ENCODE measurements at places on chromosomes 7 and 10.
A peak's percentile ranks its signal among the peaks of the same experiment; 100 is the strongest.

- no peak for DNase-seq
Observed at GRCh38 chr10:30788307-30788706, 158.8 kb upstream of the LYZL2 start.

DNA sequence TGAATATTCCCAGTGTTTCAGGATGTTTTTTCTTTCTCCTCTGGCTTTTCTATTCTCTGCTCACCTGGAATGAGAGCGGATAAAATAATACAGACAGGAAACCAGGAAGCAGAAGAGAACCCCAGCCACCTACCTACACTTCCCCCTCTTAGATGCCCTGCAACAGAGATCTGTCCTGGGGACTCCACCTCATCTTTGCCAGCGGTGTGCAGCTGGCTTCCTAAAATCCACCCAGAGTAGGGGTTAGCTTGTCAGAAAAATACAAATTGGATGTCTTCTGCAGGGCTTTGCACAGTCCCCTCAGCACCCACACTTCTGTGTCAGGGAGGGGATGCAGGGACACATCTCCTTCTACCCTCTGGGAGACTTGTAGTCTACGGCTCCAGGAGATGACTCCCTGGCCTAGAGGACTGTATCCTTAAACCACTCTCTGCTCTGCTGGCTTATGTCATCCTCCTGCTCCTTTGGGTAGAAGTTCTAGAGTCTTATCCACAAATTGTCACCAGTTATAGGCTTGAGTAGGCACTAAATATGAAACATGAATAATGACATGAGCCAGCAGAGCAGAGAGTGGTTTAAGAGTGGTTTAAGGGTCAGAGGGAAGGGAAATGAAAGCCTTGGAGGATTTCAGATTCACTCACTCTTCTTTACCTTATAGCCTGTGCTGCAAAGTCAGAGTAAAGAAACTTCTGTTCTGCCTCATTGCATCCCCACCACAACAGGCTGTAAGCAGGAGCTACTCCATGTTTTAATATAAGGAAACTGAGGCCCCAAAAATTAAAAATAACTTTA lies 749.4 kb downstream of the AUTS2 start:
- DNase-seq, result no peak

DNA sequence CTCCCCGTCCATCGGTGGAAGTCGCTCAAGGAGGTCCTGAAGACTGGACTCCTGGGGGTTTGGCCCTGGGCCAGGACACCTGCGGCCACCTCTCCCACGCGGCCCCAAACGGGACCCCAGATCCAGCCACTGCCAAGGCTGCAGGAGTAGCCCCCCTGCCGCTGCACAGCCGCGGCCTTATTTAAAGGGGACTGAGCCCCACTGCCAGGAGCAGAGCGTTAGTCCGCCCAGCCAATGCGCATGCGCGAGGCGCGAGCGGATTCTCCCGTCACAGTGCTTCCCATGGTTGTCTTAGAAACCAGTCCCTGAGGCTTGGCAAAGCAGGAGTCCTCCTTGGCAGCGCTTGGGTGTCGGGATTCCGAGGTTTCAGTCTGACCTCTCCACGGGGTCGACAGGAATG lies 320.0 kb downstream of the ZNF716 start:
- DNase-seq, result no peak

DNA sequence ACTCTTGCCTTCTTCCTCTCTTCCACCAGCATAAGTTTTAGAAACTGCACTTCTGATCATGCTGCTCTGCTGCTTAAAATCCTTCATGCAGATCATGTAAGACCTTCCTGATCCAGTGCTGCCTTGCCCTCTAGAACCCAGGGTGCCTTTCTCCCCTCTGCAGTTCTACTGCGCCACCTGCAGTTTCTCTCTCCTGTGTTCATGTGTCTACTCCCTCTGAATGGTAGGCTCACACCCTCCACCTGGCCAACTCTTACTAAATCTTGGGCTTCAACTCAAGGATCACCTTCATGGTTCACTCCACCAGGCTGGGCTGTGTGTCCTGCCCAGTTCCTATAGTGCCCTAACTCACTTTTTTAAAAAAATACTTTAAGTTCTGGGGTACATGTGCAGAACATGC lies 174.6 kb upstream of the ITGB1 start:
- peak; percentile 59 for DNase-seq

GRCh38 chr7:30771880-30772425 lies 736 bp downstream of the MINDY4 start:
- no peak for DNase-seq

- no peak for DNase-seq
Observed at GRCh38 chr10:92799568-92799967, 48.8 kb upstream of the EXOC6 start.

GRCh38 chr10:28983799-28984198 lies 305.1 kb upstream of the LYZL1 start:
- no peak for DNase-seq

- no peak for DNase-seq
Observed at GRCh38 chr10:52775132-52775647, 2.6 kb upstream of the MBL2 start.

DNA sequence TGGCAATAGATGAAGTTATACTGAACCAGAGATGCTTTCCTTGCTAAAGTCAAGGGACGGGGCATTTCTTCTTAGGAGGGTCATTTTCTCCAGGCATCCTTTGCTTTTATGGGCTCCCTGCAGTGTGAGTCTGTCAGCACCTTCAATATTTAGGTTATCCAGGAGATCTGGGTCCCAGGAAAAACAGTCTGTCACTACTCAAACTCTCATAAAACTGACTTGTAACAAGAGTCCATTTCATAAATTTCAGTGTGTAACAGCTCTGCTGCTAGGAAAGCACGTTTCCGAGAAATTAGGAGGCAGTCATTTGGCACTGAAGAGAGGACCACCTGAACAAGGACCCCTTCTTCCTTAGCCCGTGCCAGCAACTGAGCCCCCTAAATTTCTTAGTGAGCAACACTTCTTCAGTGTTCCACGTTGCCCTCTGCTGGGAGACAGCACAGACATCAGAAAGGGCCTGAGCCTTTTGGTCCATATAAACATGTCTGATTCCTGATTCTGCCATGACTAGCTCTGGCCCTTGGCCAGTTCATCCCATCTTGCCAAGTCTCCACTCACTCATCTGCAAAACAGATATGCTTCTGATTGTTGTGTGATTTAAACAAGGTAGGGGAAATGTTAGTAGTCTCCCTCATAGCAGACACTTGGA lies 7.2 kb downstream of the GCC1 start:
- no peak for DNase-seq
